ENCODE measurements at places on chromosomes 3 and 15.

DNA sequence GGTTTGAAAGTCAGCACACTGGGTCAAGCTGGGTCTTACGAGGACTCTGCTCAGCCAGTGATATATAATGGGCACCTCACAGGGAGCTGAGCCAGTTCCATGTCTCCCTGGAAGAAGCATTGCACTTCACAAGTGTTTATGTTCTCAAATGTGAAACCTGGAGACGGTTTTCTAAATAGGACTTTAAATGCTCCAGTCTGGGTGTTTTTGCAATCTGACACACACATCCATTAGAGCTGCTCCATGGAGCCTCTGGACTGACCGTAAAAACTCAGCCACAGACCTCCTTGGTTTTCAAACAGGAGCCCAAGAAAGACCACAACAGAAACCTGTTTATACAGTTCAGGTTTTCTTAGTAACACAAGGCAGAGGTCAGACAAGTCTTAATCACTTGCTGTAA, 201.3 kb upstream of the LRIG1 start:
- DNase-seq: no peak

DNA sequence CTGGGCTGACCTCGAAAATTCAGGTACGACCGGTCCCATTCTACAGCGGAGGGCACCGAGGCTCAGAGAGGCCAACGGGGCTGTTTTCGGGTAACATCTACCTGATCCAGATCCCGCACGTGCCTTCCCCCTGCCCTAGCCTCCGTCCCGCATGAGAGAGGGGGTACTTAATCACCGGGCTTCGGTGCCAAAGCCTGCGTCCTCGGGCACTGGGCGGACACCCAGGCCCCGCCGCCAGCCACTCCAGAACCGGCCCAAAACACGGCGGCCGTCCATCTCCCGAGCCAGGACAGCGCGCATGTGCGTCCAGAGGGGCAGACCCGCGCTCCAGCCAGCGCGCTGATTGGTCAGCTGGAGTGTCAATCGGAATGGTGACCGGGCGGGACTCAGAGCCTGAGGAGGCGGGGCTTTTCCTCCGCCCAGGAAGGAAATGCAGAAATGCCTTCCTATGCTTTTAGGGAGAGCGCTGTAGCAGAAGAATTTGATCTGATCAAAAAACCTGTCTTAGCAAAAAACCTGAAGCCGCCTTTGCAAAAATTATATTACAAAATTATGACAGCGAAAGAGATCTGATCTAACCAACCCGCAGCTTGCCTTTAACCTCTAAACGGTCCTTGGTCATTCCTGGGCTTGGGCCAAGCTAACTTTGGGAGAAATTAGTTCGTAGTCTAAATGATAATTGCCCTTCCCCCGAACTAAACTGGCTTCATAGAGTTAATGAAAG, at the start of gene RPUSD3:
Gene RPUSD3 (minus strand): TSS at position 294 of the 724 bp plus-strand sequence. CDS start 18 bp downstream, at position 276.
- DNase-seq: peak; percentile 100

GRCh38 chr3:147210676-147211075, 195.7 kb downstream of the ZIC4 start:
- no peak for DNase-seq

DNA sequence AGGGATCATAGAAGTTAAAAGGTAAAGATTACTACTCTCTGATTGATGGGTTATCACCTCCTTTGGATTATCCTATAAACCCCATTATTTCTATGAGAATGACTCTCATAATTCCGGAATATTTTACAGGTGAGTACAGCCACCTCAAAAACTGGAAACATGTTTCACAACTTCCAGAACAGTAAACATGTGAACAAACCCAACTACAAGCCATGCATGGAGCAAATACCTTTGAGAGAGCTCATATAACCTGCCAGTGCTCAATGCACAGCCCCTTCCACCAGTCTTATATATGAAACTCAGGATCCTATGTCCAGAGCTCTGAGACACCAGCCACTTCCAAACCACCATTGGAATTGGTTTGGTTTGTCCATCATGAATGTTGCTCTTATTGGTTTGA, 208.0 kb downstream of the MECOM start:
- DNase-seq: no peak

- no peak for DNase-seq
These were observed 104.3 kb downstream of the LINGO1 start for GRCh38 chr15:77528290-77528967.

GRCh38 chr3:159919873-159920272, 68.8 kb upstream of the IL12A start:
- DNase-seq: no peak

DNA sequence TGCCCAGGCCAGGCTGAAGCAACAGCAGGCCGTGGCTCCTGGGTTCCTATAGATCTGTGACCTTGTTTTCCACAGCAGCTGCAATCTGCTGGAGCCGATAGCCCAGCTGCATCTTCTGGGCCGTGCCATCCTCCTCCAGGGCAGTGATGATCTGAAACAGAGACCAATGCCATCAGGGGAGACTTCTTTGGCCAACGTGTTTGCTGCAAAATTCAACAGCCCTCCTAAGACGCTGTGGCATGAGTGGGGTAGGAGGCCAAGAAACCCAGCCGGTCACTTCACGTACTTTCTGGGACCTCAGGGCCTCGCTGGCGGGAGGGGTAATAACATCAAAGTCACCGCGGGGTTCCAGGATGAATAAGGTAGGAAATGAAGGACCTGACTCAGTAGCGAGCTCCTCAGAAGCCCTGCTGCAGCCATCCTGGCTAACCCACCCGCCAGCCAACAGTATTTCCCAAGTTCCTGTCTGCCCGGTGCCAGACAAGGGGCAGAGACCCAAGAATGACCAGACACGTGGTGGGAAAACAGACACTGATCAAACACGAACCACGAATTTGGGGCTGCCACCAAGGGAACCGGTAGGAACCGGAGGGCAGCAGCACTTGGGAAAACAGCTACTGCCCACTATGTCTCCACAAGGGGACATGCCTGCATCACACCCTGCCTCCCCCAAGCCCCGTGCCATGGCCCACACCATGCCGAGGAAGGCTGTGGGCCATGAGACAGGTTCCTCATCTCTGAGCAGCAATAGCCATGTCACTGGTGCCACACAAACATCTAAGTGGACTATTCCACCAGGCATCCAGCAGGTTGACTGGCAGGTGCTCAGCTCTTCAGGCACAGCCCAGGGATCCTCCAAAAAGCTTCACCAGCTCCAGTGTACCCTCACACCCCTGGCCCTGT, 25.2 kb downstream of the PLXNB1 start:
- DNase-seq: no peak

DNA sequence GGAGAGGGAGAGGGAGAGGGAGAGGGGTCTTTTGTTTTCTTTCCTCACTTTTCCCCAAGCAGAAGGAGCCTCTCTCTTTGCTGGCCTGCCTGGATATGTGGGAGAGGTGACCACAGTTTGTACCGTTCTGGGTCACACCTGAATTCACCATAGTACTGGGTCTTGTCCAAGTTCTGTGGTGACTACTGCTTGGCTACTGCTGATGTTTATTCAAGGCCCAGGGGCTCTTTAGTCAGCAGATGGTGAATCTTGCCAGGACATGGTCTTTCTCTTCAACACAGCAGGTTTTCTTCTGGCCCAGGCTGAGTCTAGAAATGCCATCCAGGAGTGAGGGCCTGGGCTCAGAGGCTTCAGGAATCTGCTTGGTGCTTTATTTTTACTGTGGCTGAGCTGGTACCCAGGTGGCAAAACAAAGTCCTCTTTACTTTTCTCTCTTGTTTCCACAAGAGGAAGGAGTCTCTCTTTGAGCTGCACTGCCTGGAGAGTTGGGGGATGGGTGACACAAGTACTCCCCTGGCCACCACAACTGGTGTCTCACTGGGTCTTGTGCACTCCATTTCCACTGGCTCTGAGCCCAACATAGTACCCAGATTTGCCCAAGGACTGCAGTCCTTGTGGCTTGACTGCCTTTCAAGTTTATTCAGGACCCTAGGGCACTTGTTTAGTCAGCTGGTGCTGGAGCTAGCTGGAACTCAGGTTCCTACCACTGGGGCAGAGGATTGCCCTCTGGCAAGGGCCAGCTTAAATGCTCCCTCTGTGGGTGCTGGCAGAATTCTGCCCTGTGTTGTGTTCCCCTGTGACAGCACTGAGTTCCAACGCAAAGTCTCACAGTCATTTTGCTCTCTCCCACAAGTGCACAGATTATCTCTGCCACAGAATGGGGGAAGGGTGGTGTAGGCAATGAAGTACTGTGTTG, 16.8 kb upstream of the CCNDBP1 start:
- peak; percentile 28 for DNase-seq

DNA sequence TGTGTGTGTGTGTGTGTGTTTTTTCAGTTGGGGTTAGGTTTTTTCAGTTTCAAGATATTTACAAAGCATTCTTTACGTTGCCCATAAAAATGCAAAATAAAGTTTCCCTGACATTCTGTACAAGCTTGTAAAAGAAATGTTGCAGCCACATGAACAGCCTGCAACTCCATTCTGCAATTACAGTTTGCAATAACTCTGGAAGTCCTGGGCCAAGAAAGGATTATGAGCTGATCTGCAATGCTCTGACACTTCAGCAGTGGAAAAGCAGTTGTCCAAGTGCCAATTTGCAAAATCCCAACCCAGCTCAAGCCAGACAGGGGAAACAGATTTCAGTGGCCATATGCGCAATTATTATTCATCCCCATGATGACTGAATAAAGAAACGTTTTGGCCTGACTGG, 322.1 kb downstream of the MEX3B start:
- DNase-seq: no peak

- no peak for DNase-seq
These were observed 15.5 kb upstream of the NCEH1 start for GRCh38 chr3:172726380-172726779.

- peak; percentile 86 for DNase-seq
These were observed 49.8 kb upstream of the SLC4A7 start for GRCh38 chr3:27533718-27534573.

- DNase-seq: no peak
These were observed 22.3 kb upstream of the GHSR start for GRCh38 chr3:172470588-172470987.

DNA sequence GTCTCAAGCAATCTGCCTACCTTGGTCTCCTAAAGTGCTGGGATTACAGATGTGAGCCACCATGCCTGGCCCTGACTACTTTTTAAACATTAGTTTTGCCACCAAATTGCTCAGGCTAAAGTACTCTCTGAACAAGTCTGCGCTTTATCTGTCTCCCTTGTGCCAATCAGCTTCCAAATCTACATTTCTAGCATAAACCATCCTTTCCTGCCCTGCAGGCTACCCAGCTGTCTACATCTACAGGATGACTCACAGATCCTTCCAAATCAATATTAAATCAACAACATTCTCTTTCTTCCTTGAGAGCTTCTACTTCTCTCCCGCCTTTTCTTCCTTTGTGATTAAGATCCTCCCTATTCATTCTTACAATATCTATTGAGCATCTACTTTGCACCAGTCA, 16.0 kb upstream of the ATOSA start:
- no peak for DNase-seq

- no peak for DNase-seq
These were observed 356.3 kb upstream of the PROK2 start for GRCh38 chr3:72141264-72141663.

DNA sequence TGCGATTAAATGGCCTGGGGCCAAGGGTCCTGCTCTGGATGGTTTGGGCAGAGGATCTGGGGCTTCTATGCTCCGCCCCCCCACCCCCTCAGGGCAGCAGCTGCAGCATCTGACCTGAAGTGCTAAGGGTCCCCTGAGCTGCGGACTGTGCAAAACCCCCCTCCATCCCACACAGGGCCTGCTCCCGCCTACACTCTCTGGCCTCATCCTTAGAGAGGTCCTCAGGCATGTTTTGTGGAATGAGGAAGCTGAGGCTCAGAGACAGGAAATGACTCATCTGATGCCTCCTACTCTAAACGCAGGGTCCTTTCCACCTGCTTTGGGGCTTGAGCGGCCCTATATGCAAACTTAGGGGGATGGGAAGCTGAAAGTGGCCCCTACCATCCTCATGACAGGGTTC, 59.5 kb upstream of the CTSH start:
- peak; percentile 68 for DNase-seq

GRCh38 chr15:73927003-73927475, 777 bp downstream of the LOXL1 start:
- DNase-seq: peak; percentile 75

DNA sequence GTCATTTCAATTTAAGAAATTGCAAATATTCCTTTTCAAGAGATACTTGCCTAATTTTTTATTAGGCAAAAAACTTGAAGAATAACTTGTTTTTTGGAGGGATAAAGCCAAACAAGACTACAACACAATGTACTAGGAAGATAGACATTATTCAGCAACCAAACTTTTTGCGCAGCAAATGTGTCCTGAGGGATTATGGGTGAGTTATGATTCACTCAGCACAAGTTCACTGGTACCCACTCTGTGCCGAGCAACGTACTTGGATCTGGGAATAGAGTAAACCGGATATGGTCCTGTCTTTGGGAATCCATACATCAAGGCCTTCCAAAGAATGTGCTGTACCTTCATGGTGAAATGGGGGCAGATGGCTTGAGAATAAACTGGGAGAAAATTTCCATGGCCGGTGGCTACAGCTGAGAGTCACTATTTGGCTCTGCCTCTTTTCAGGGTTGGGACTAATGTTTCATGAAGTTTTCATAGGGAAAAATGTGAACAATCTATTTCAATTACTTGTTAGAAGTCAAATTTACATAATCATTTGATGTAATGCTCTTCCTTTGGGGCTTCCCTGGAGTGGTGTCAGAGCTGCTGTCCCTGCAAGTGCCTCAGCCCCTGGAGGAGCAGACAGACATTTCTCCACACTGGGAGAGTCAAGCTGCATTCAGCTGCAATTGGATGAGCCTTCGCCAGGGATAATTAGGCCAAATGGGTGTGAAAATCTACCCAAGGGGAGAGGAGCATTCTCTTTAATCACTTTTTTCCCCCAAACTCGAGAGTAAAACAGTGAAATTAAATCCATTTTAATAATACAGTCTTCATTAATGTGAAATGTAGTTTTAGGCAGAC, 315.2 kb downstream of the CLSTN2 start:
- DNase-seq: no peak

- no peak for DNase-seq
These were observed 20.6 kb upstream of the GP9 start for GRCh38 chr3:129040039-129040336.

DNA sequence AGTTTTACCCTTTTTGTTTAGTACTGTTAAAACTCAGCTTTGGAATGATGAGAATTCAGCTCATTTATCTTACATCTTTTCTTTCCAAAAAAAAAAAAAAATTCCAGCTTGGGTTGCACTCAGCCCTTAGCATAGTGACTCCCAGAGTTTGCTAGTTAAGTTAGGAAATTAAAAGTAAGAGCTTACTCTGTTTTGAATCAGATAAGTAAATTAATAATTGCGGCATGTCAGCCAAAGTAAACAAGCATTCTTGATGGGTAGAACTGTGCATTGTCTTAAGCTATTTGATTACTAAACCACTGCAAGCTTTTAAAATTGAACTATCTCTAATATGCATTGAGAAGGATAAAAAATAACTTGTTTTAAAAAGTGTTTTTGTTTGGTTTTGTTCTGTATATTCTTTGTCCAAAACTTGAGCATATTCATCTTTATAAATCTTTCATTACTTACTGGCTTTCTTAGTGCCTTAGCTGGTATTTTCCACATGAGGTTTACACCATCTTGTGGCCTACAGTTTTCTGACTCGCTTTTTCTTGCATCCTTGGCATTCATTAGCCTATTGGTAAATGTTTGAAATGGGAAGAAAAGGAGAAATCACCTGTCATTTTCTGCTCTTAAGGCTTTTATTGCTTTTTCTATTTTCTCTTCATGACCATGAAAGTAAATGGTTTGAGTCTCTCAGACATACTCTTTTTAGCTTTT, 107.6 kb downstream of the FILIP1L start:
- DNase-seq: peak; percentile 13

GRCh38 chr3:48631516-48632448, 3.5 kb downstream of the SLC26A6 start:
- DNase-seq: no peak

GRCh38 chr3:111762537-111762936, 96.5 kb upstream of the PHLDB2 start:
- no peak for DNase-seq

GRCh38 chr3:39937315-39937714, 127.9 kb downstream of the MYRIP start:
- DNase-seq: no peak

GRCh38 chr3:53242642-53243041, 13.2 kb downstream of the TKT start:
- no peak for DNase-seq

All from AG08396 (cell line).